Stimulated activated CD4-positive, alpha-beta T cell treated with anti-CD3 and anti-CD28 coated beads, Interleukin-4, amount 100 ng/mL, for 4 hours (primary cell): ENCODE measurements at places on chromosomes 5 and 9.
A peak's percentile ranks its signal among the peaks of the same experiment; 100 is the strongest.

DNA sequence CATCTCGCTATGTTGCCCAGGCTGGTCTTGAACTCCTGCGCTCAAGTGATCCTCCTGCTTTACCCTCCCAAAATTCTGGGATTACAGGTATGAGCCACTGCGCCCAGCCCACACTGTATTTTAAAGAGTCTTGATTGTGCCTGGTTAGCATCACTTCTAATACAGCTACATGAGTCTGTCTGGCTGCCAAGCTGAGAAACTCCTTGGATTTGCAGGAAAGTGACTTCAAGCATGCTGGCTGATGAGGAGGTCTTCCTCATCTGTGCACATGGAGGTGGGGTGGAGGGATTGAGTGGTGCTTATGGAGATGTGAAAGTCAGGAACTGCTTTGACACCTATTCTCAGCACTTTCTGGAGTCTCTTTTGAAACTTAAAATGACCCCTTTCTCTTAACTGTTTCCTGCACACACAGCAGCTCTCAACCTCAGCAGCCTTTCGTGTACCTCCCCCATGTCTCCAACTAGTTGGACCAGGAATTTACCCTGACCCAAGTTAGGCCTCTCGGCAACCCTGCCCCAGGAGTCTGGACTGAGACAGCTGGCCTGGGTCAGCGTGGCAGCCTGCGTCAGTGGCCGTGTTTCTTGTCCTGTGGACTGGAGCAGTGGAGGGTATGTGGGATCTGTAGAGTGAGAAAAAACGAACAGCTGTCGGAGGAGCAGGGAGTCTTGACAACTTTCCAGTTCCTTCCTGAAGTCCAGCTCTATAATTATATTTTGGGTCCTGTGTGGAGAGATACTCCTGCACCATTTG lies 72.5 kb downstream of the ACER2 start:
- no peak for DNase-seq

DNA sequence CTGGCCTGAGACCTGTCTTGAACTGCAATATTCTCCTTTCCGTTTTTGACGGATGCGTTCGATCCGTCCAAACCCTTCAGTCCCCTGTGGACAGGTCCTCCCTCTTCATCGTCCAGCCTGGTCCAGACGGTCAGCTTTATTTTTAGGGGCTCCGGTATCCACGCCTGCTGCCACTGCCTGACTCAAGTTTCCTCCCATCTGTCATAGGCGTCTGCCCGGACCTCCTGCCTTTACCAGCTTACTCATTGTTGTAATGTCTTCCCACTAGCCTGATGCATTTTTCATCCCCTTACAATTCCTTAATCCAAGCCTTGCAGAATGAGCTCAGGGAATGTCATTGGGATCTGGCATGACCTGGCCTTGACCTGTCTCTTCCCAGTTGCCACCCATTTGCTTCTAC lies 145.8 kb downstream of the TENT4A start:
- no peak for DNase-seq

- peak; percentile 57 for DNase-seq
Measured at GRCh38 chr9:133726401-133727276, 11.5 kb downstream of the SARDH start.

DNA sequence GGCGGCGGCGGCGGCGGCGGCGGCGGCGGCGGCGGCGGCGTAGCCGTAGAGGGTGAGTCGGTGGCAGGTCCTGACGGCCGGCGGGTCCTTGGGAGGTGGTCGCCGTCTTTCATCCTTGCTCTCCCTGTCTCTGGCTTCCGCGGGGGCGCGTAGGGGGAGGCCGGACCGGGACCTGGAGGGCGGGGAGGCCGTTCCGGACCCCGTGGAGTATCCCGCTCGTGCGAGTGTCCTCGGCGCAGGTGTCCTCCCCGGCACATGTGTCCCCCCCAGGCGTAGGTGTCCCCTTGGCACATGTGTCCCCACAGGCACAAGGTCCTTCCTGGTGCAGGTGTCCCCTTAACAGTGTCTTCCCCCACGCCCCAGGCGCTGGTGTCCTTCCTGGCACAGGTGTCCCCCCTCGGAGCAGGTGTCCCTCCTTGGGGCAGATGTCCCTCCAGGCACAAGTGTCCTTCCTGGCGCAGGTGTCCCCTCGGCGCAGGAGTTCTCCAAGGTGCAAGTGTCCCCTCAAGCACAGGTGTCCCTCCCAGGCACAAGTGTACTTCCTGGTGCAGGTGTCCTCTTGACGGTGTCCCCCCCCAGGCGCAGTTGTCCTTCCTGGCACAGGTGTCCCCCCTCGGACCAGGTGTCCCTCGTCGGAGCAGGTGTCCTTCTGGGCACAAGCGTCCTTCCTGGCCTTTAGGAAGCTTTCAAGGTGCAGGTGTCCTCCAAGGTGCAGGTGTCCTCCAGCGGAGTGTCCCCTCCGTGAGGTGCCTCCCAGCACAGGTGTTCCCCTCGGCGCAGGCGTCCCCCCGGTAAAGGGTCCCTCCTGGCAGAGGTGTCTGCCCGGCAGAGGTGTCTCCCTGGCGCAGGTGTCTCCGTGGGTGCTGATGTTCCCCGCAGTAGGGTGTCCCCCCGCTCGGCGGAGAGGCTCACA lies 519 bp downstream of the EXOC3 start:
- DNase-seq, result no peak

DNA sequence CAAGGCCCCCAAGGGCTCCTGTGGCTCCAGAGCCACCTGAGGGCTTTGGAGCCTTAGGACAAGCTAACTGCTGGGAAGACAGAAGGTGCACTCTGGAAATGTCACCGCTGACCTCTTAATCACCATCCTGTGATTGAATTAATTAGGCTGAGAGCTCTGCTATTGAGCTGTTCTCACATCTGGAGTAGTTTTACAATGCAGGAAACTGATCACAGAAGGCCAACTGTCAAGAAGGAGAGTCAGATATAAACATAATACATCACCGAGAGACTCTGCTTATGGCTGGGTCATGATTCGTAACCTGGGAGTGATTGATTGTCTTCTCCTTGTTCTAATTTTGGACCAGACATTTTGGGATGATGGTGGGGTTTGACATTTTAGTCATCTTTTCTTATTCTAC lies 226.1 kb downstream of the SLIT3 start:
- DNase-seq, result no peak

DNA sequence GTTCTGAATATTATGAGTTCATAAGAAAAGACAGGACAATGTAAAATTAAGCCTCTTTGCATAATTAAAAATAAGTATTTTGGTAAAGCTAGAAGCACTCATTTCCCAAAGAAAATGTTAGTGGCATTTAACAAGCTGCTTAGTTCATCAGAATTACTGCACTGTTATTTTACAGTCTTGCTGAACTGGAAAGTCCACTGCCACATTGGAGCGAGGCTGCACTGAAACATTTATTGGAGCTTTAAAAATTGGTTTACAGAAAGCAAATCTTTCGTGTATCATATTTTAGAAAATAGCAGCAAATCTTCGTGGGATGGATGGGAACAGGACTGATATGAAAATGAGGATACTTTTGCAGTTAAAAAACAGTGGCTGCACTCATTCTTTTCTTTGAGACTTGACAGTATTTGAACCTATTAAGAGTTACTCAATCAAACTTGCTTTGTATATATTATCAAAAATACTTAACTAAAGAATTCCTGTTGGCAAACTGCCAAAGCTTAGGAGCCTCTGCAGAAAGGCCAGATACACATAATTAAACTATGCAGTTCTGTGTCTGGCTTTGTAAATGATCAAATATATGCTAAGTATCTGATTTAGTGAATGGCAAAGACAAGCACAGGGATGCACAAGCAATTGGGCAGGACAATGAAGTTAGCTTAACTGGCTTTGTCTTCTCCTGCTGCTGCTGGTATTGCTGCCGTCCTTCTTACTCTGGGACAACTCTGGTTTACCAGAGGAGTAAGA lies 16.5 kb upstream of the FBXL7 start:
- no peak for DNase-seq

- no peak for DNase-seq
Measured at GRCh38 chr5:180154821-180155364, 54.1 kb downstream of the RASGEF1C start.

DNA sequence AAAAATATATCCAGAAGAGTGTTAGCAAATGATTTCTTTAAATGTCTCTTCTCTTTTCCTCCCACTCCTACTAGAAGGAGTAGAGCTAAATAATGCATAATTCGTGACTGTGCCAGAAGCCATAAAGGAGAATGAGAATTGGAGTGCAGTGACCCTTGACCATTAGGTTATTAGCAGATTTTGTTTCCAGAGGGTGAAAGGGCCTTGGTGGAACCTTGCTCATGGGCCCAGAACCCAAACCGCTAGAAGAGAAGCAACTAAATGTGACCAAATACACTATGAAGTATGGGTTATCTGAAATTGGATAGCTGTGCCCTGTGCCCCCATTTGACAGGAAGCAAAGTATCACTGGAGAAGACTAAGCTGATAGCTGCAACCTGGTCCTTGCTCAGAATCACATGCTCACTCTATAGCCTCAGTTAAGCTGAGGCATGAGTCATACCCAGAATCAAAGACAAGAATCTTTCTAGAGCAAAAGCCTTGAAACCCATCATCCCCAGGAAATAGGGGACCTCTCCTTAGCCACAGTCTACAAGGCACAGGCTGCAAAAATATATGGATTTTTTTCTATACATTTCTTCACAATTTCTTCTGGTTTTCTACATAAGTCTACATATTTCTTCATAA lies 36.3 kb downstream of the CAPSL start:
- DNase-seq, result no peak

DNA sequence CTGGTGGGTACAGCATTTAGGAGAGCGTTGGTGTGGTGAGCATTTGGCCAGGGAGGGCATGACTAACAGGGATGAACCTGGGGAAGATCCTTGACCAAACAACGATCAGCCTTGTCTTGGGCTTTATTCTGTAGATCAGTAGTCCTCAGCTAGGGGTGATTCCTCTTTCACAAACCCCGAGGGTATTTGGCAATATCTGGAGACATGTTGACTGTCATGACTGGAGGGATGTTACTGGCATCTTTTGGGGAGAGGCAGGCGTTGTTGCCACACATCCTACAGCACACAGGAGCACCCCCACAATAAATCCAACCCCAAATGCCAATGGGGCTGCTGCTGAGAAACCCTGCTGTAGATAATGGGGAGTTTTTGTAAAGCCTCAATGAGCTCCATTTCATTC lies 43.9 kb downstream of the OSTF1 start:
- DNase-seq, result no peak

GRCh38 chr5:169914766-169915165 lies 65.5 kb downstream of the INSYN2B start:
- DNase-seq, result no peak

DNA sequence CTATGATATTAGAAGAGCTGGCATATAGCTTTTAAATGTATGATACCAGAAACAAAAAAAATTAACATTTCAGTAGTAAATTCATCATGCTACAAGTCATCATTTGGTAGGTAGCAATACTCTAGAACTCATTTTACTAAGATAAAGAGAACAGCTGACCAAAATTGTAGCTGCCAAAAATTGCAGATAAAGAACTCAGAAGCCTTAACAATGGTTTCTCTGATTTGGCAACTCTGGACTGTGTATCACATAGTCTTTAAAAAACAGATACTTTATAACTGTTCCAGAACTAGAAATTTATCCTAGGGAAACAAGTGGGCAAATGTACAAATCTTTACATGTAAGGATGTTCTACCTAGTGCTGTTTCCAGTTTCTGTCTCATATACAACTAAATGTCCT lies 33.9 kb downstream of the ZFR start:
- no peak for DNase-seq

DNA sequence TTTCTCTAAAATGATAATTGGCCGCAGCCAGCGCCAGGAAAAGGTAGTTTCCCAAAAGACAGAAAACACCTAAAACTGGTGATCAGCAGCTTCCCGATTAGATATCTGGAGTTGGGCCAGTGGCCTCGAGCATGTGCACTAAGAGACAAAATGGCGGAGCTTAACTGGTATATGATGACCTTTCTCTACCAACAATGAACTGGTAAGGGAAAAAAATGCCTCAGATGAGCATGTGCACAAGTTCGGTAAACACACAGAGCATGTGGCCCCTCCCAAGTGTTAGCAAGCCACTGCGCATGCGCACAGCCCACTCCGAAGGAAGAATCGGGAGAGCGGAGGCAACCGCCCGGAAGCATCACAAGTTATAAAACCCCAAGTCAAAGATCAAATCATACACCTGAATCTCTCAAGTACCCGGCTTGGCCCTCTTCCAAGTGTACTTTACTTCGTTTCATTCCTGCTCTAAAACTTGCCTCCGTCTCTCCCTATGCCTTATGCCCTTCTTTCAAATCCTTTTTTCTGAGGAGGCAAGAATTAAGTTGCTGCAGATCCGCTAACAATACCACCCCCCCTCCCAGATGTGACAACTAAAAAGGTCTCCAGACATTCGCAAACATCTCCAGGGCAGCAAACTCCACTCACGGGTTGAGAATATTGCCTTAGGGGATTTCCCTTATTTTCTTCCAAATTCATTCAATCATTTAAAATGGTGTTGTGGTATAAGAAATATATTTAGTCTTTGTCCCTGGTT lies 15.0 kb upstream of the PTBP3 start:
- peak; percentile 77 for DNase-seq

GRCh38 chr9:133701321-133701980 lies 36.7 kb downstream of the SARDH start:
- peak; percentile 50 for DNase-seq

GRCh38 chr5:72123764-72124376 lies 16.6 kb downstream of the MAP1B start:
- DNase-seq, result no peak

DNA sequence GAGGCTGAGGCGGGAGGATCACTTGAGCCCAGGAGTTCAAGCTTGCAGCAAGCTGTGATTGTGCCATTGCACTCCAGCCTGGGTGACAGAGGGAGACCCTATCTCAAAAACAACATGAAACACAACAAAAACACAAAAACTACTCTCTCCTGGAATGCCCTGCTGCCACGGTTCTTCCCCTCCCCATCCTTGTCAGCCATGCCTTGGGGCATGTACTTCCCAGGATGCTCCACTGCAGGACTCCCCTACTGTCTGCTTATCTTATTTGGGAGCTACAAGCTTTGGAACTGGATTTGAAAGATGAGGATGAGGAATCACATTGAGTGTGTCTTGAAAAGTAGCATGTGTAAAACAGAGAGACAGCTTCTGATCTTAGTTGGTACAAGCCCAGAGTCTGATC lies 40.1 kb upstream of the KIAA1958 start:
- no peak for DNase-seq
